ENCODE measurements at places on chromosomes 1 and 21.

DNA sequence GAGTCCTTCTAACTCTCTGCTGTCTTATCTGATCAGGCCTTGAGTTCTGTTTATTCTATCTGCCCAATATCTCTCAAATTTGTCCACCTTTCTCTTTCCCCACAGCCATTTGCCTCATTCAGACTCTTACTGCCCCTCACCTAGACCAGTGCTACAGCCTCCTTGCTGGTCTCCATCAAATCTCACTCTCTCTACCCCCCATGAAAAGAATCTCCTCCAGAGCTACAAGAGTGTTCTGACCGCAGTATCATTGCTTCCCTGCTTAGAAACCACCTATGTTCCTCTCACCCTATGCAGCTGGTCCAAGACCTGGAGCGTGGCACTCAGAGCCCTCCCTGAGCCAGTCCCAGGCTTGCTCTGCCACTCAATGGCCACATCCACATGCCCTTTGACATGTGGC is 231.0 kb upstream of the JUN start:
- DNase-seq, result no peak

- DNase-seq, result no peak
Observed at GRCh38 chr1:247113733-247114271, 9.6 kb upstream of the ZNF669 start.

DNA sequence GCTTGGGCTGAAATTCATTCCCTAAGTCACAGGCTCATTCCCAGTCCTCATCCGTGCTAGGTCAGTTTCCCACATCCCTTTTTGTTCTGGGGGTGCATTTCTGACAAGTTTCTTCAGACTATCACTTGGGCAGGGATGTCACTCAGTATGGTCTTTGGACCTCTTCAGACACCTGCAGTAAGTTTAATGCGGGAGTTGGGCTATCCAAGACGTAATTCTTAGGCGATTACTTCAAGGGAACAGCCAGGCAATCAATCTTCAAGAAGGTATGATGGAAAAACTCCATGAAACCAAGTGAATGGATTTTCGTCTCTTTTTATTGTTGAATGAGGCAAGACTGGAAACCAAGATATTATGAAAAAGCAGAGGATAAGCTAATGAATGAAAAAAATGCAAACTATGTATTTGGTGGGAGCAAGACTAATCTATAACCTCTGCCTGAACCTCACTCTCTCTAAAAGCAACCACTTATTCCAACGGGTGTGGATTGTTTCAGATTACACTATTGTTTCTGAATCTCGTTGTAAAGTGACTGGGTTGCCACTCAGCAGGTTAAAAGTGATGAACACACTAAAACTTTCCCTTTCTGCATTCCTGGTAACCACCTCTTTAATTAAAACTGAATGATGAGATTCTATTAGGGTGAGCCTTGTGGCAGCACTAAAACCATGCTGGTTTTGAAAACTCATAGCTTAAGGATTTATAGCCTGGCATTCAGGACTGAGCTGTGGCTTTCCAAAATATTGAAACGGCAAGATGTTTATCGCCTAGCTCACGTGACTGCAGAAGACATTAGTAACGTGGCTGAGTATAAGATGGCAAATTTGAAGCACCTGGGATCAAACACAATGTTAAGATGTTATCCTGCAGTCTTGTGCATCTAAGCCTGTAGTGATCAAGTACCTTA is 1.1 kb downstream of the RASAL2 start:
- DNase-seq, result no peak

DNA sequence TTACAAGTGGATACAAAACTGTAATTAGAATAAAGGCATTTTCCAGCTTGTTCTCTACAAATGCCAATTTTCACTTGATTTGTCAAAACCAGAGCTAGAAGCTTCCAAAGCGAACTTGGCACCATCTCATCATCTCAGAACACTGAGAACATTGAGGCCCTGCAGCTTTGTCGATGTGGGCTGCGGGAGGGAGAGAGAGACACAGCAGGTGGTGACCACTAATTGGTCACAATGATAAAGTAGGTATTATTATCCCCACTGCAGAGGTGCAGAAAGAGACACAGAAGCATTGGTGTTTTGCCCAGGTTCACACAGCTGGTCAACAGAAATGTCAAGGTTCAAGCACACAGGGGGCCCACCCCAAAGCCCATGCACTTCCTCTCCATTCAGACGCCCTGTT is 72.2 kb upstream of the KRTAP19-8 start:
- no peak for DNase-seq

- DNase-seq, result no peak
Observed at GRCh38 chr1:205545001-205545919, 40.8 kb downstream of the CDK18 start.

GRCh38 chr1:162678439-162678838 is 46.2 kb downstream of the DDR2 start:
- DNase-seq, result no peak

DNA sequence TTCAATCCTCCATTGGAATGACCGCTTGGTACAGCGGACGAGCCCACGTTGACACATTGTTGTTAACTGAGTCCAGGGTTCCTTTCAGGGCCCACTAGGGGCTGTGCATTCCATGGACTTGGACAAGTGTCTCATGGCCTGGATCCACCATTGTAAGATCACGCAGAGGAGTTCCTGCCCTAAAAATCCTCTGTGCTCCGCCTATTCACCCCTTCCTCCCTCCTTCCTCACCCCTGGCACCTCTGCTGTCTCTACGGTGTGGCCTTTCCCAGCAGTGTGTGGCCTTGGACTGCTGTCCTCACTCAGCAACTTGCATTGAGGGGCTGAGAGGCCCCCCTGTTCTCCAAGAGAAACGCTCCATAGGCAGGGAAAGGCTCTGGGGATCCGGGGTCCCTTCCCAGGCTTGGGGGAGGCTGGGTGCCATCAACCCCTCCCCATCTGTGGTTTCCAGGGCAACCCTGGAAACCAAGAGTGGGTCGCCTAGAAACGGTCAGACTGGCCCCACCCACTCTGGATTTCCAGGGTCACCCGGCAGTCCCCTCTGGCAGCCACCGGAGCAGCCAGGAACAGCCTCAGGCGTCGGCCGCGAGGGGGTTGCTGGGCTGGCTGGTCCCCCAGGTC is 50.9 kb downstream of the MEGF6 start:
- DNase-seq, result no peak

GRCh38 chr1:36689992-36690391 is 207.3 kb upstream of the CSF3R start:
- no peak for DNase-seq

- no peak for DNase-seq
Observed at GRCh38 chr21:33208534-33208933, 21.2 kb upstream of the IFNAR2 start.

DNA sequence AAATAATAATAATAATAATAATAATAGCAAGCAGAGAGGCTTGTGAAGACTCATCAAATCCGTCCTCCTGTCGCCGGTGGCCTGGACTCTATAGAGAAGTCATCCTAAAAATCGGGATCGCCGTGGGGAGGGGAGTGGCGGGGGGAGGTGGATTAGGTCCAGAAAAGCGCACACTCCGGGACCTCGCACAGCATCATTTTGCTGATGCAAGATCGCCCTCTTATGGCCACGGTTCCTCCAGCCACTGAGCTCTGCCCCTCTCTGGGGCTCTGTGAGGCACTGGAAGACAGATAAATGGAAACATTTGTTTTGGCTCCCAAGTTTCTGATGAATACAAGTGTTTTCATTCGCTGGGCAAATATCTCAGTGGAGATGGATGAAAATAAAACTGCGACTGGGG is 612.0 kb downstream of the MATN1 start:
- DNase-seq, result no peak

- no peak for DNase-seq
Observed at GRCh38 chr1:21344750-21345443, 54.6 kb upstream of the ECE1 start.

- no peak for DNase-seq
Observed at GRCh38 chr1:246528933-246529731, 22.1 kb upstream of the SMYD3 start.

- no peak for DNase-seq
Observed at GRCh38 chr1:38587766-38588165, 271.8 kb downstream of the RRAGC start.

- no peak for DNase-seq
Observed at GRCh38 chr1:200242110-200243041, 167.5 kb downstream of the ZNF281 start.

- DNase-seq, result no peak
Observed at GRCh38 chr1:39297551-39297950, 93.1 kb downstream of the MACF1 start.

Measured in cortex of kidney (tissue), 1 donor.